ENCODE measurements at places on chromosomes 5 and 9.

- DNase-seq, result no peak
Measured at GRCh38 chr9:78324682-78325081, 27.8 kb downstream of the PSAT1 start.

- DNase-seq, result no peak
Measured at GRCh38 chr9:127395497-127396252, 1.3 kb upstream of the SLC2A8 start.

- DNase-seq, result no peak
Measured at GRCh38 chr9:82208741-82209450, 220.3 kb downstream of the SPATA31D1 start.

GRCh38 chr5:154143211-154143641, 47.3 kb upstream of the GALNT10 start:
- DNase-seq, result no peak

DNA sequence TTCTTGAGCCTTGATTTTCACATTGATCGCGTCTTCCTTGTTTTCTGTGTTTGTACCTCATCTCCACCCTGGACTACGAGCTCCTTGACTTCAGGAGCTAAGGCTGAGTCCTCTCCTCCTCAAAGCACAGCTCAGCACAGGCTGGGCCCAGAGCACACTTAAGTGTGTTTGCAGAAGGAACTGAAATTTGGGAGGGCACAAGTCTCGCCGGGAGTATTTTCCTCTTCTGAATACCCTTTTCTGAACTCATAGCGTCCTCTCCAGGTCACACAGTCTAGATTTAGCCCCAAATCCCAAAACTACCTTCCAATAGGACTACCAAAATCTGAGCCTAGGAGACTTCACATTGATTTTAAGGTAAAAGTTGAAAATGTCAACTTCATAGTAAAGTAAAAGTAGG, 41.6 kb downstream of the TSTD2 start:
- DNase-seq, result no peak

- no peak for DNase-seq
Measured at GRCh38 chr5:131193106-131193505, 22.4 kb downstream of the LYRM7 start.

GRCh38 chr5:137800700-137801411, 46.7 kb upstream of the HNRNPA0 start:
- DNase-seq, result no peak

GRCh38 chr9:117464941-117465616, 50.2 kb upstream of the ASTN2 start:
- no peak for DNase-seq

DNA sequence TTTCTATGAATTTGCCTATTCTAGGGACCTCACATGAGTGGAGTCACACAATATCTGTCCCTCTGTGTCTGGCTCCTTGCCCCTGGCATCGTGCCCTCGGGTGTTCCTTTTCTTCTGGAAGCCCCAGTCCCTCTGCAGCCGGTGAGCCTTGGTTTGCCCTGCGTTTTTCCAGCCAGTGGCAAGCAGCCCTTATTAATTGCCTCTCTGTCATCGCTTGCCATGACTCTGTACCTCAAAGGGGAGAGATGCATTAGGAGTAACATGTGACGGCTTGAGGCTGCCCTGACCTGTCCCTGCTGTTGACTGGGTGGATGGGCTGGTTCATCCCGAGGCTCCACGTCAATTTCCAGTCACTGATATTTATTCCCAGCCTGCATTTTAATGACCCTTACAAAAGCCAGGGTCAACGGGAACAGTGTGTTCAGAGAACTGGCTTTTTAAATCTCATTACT, 87.3 kb downstream of the CFAP90 start:
- no peak for DNase-seq

GRCh38 chr9:132768932-132769905, 99.0 kb downstream of the GTF3C4 start:
- peak; percentile 25 for DNase-seq

GRCh38 chr5:154593796-154594195, 115.8 kb upstream of the HAND1 start:
- DNase-seq, result no peak

DNA sequence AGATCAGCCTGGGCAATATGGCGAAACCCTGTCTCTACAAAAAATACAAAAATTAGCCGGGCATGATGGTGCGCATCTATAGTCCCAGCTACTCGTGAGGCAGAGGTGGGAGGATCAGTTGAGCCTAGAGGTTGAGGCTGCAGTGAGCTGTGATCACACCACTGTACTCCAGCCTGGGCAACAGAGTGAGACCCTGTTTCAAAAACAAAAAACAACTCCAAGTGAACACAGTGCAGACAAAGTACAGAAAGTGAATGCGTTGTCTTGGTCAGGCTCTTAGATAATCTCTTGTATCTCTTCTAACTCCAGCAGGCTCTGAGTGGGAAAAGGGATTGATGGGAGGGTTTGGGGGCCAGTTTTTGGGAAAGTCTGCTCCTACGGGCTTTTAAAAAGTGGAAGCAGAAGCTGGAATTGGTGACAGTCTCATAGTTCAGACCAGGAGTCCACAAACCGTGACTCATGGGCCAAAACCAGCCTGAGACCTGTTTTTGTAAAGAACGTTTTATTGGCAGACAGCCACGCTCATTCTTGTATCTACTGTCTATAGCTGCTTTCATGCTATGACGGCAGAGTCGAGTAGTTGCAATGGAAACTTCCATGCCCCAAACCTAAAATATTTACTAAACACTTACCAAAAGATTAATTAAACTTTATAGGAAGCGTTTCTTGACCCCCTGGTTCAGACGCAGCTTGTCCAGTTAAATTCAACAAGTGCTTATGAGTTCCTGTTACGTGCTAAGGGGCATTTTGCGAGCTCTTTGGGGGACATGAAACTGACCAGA, 32.9 kb downstream of the NDST1 start:
- no peak for DNase-seq

- DNase-seq, result no peak
Measured at GRCh38 chr5:126443374-126443851, 20.2 kb downstream of the GRAMD2B start.

GRCh38 chr9:136835932-136836904, 6.1 kb upstream of the AJM1 start:
- no peak for DNase-seq

GRCh38 chr5:112004867-112005622, 248.1 kb upstream of the NREP start:
- no peak for DNase-seq

DNA sequence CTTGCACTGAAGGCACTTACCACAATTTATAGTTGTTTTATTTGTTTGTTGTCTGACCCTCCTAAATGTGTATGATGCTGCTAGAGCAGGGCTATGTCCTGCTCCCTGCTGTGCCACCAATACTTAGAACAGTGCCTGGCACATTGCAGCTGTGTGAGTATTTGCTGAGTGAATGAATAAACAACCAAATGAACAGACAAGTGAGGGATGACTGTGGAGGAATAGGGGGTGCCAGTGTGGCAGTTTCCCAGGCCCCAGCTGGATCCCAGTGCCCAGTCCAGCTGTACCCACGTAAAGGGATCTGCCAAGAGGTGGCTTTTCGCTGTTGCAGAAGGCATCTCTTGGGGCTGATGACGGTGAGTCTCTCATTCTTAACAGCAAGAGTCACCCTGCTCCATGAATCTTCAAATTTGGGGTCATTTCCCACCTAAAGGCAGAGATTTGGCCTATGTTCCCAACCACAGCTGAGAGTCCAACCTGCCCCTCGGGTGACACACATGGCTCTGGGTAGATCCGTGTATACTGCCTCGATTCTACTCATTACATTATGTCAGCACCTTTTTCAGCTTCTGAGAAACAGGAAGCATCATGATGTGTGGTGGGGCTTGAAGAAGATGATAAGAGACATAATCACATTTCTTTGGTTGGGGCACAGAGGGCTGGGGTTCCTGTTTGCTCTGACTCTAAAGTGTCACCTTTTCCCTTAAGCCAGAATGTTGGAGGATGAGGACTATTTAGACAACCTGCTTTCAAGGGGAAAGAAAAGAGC, 14.3 kb downstream of the IL5 start:
- no peak for DNase-seq

DNA sequence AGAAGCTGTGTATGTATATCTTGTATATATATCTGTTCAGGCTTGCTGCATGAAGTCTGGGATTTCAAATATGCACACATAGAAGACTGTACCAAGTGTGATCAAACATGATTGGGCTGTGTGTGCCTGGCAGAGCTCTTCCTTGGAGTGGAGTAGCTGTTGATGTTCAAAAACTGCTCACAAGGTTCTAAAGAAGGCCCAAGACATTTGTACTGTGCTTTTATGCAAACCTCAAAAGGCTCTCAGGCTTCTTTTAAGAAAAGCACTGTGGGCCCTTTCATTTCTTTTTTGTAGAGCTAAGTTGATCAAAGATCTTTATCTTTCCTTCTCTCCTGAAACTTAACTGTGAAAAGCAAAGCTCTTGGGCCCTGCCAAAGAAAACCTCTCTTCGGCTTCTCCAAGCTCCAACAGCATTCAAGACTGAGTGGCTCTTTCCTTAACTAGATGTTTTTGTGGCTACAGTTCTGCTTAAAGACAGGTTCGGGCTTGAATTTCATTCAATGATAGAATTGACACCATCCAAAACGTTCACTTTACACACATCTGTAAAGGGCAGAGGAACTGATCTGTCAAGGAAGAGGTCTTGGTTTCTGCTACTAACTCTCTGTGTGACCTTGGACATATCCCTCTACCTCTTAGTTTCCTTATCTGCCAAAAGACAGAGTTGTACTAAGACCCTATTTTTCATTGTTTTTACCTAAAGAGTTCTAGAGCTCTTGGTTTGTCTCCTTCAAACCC, 105.8 kb upstream of the IL6ST start:
- DNase-seq, result no peak

- DNase-seq, result no peak
Measured at GRCh38 chr5:113118298-113118697, 141.7 kb downstream of the DCP2 start.

DNA sequence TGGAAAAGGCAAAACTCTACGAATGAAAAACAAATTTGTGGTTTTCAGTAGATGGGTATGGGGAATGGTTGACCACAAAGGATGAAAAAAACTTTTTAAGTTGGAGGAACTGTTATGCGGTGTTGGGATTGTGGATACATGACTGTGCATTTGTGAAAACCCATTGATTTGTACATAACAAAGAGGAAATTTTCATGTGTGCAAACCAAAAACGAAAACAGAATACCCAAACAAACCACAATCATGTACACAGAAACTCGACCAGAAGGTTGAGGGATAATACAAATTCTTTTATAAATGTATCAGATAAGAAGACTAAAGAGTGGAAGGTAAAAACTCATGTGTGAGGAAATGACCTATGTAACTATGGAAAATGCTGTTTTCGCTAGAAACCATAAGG, 1012.4 kb downstream of the CDH18 start:
- no peak for DNase-seq

GRCh38 chr5:40578501-40579451, 100.9 kb upstream of the PTGER4 start:
- DNase-seq, result no peak

- DNase-seq, result no peak
Measured at GRCh38 chr9:116646661-116647514, 40.2 kb upstream of the TRIM32 start.

All from stimulated activated CD8-positive, alpha-beta memory T cell treated with anti-CD3 and anti-CD28 coated beads, Interleukin-7, amount 100 ng/mL, for 1 hour (primary cell).